ENCODE measurements at places on chromosomes 16 and 17.

GRCh38 chr17:41982026-41982760, 15.6 kb downstream of the CNP start:
- no peak for DNase-seq

DNA sequence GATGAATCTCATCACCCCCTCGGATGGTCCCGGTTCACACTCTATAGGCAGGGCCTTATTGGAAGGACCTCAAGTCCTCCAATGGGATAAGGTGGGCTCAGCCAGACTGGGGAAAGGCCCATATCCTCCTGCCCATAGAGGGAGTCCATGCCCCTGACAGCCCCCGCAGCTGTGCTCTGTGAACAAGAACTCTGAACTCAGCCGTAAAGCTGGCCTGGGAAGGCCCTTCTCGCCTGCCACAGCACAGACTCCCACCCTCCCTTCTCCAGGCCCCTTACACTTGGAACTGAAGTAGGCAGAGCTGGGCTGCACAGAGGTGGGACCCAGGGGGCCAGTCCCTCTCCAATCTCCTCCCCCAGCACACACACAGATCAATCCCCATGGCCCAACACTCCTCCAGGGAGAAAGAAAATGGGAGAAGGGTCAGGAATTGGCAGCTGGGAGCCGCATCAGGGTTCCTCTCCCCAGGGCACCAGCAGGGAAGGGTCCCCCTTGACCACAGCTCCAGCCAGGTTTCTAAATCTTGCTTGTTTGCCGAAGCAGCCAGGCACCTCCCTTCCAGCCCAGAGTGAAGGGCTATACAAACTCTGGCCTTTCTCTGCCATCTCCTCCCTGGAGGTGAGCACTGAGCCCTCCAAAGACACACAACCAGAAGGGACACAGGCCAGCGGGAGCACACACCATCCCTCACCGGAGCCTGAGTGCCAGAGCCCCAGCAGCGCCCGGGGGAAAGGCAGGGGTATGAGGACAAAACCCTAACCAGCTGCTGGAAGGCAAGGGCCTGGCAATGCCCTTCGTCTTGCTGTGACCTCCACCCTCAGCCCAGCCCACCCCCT, 454.1 kb downstream of the SOX9 start:
- DNase-seq: no peak

- no peak for DNase-seq
Observed at GRCh38 chr17:17835415-17836249, 1.2 kb downstream of the SREBF1 start.

- no peak for DNase-seq
Observed at GRCh38 chr17:30942308-30943079, 20.7 kb downstream of the ADAP2 start.

DNA sequence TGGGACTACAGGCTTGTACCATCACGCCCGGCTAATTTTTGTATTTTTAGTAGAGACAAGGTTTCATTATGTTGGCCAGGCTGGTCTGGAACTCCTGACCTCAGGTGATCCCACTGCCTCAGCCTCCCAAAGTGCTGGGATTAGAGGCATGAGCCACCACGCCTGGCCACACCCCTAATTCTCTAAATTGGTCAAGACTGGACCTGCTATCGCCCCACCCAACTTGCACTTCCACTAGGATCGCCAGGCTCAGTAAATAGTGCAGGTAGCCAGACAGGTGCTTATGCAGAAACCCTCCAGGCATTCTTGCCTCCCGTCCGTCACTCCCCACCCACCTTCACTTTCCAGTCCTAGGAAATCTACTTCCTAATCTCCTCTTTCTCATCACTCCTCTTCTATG, 481.4 kb upstream of the EEF2KMT start:
- DNase-seq: no peak

DNA sequence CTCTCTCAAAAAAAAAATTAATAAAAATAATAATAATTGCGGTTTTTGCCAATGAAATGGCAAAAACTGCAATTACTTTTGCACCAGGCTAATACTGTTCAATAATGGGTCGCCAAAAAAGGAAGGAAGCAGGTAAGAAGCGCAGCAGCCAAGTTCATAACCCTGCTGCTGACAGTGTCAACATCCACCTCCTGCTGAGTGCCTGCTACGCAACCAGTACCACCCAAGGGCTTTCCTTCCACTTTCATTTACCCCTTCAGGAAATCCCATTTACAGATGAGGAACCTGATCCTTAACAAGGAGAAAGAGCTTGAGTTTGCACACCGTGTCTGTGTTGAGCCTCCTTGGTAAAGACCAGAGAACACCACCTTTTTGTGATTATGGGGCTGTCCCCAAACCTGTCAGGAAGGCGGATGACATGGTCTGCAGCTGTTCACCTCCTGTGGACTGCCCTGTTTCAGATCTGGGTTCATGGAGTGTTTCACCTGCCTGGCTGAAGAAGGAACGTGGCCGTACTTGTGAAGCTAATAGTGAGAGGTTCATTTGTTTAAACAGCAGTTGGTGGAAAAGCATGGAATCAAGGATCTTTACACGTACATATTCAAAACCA, 378.0 kb downstream of the SLC39A11 start:
- no peak for DNase-seq

- DNase-seq: no peak
Observed at GRCh38 chr17:31678431-31678830, 180.6 kb downstream of the COPRS start.

DNA sequence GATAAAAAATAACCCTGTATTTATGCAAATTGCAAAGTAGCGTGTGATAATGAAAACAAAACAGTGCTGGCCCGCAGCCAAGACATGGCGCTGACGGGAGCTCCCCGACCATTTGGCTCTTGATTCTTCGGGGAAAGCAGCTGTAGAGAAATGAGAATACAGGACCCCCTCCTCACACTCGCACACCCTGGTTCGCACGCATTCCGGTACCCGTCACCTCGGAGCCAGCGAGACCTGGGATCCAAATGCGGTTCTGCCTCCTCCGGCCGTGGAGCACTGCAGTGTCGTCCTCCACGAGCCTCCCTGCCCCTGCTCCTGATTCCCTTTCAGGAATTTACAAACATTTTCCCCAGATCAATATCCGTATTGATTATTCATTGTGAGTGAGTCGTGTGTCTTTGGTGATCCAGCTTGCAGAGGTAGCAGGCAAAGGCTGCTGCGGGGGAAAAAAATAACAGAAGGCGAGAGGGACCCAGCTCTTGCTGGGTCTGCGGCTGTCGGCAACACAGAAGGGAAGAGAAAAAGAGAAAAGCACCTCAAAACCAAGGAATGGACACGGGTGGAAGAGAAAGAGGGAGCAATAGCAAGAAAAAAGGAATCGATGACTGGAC, 184.1 kb upstream of the ZFHX3 start:
- DNase-seq: no peak

GRCh38 chr17:42067371-42068091, 17.1 kb upstream of the C17orf113 start:
- no peak for DNase-seq

- no peak for DNase-seq
Observed at GRCh38 chr17:81178136-81179091, 12.4 kb upstream of the AATK start.

DNA sequence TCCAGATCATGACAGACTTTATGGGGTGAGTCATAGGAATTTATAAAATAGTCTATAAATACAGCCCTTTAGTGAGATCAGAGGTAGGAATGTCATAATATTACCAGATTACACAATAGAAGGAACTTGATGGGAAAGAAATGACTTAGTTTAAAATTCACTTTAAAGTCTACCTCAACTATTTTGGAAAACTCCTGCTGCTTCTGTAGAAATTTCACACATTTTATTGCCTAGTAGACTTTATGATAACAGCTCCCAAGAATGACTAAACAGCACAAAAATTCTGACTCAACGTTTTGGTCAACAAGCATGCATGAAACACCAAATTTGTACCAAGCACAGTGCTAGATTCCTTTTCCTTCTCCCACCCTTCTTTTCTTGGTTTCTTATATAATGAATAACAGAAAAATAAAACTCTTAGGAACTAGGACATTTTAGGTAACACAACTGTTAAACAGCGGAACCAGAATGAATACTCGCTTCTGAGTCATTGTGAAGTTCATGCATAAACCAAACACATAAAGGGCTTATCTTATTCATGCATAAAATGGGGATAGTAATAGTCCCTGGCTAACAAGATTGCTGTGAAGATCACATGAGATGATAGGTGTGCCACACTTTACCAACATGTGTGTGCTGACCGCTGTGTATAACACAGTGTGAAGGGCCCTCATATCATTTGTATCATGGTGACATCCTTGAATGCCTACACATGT, 243.9 kb downstream of the CDH8 start:
- no peak for DNase-seq

DNA sequence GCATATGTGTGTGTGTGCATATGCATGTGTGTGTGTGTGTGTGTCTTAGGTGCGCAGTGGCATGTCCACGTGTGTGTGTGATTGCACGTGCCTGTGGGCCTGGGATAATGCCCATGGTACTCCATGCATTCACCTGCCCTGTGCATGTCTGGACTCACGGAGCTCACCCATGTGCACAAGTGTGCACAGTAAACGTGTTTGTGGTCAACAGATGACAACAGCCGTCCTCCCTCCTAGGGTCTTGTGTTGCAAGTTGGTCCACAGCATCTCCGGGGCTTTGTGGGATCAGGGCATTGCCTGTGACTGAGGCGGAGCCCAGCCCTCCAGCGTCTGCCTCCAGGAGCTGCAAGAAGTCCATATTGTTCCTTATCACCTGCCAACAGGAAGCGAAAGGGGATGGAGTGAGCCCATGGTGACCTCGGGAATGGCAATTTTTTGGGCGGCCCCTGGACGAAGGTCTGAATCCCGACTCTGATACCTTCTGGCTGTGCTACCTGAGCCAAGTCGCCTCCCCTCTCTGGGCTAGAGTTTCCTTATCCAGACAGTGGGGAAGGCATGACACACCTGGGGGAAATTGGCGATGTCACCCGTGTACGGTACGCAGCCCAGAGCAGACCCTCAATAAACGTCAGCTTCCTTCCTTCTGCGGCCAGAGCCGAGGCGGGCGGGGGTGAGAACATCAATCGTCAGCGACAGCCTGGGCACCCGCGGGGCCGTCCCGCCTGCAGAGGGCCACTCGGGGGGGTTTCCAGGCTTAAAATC, 47.6 kb downstream of the IL21R start:
- DNase-seq: no peak

DNA sequence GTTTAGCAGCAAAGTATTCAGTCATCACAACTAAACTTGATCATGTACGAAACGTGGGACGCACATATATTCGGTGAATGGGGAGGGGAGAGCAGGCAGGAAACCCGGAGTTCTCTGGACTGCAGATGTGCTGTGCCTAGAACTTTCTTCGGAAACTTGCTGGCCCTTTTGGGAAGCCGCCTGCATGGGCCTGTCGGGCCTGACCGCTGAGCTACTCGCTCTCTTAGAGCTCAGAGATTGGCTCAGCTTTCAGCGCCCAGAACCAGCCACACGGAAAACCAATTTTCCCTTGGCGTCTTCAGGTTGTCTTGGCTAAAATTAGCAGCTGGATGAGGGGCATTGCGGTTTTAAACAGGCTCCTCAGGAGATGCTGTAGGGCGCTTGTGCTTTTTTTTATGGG, 38.1 kb downstream of the ZDHHC7 start:
- DNase-seq: no peak

GRCh38 chr16:85480727-85481101, 132.4 kb upstream of the GSE1 start:
- DNase-seq: no peak

DNA sequence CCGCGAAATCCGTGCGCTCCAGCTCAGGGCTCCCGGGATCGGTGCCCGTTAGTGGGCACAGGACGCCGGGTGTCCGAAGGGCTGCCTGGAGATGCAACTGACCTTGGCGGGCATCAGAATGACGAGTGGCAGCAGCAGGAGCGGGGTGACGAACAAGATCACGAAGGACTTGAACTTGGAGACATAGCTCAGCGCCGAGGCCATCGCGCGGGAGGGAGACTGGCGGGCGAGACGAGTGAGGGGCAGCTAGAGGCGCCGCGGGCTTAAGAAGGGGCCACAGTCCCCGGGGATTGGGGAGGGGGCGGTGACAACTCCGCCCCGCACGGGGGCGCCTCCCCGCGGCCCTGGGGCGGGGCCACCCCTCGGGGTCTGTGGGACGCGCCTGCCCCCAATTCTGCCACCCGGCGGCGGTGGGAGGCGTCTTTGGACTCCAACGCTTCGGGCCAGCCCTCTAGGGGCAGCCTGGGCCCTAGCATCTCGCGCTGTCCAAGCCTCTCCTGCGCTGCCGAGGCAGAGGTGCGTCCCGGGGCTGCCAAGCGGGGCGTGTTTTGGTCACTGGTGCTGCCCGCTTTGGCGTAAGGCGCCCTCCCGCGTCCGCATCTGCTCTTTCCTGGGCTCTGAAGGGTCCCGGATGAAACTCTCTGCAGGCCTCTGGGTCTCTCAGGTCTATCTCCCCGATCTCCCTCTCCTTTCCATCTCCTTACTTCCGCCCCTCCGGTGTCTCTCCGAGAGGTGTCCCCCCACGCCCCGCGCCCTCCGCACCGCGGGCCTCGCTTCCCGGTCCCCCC, at the start of gene SLC13A5:
TSS of gene SLC13A5 (minus strand) at position 240 of the 788 bp plus-strand sequence. CDS start at position 204, 36 bp downstream.
- no peak for DNase-seq

- no peak for DNase-seq
Observed at GRCh38 chr16:86041807-86042206, 142.8 kb downstream of the IRF8 start.

DNA sequence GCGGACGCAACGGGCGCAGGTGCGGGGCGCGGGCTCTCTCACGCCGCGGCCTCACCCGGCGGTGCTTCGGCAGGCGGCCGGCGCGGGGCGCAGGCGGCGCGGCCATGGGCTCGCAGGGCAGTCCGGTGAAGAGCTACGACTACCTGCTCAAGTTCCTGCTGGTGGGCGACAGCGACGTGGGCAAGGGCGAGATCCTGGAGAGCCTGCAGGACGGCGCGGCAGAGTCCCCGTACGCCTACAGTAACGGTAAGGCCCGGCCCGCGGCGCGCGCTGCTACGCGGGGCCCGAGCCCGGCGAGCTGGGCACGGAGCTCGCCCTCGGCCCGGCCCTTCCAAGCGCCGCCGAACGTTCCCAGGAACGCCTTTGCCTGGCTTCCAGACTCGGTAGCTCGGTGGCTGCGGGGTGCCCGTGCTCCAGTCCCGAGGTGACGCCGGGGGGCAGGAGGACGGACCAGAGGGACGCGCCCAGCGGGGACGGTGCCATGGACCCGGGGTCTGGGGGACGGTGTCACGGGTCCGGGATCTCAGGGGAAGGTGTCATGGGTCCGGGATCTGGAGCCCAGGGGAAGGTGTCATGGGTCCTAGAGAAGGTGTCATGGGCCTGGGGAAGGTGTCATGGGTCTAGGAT, 435 bp downstream of the RAB40C start:
- no peak for DNase-seq

DNA sequence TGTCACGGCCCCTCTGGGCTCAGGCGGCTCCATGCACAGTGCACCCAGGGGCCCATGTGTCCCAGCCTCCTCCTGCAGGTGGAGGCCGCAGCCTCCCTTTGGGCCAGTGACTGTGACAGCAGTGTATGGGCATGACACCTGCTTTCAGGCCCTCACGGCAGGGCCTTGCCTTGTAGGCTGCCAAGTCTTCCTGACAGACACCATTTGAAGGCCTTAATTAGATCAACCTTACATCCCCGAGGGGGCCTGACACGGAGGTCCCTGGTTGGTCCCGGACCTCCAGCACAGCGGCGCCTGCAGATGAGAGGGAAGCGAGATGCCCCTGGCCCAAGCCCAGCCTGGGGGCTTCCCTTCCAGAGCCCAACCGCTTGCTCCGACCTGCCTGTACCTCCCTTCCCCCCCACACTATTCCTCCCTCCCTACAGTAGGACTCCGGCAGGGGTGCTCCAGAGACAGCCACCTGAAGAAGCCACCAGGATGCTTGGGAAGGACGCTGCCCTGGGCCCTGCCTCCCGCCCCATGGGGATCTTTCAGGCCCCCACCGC, 31.9 kb downstream of the BAIAP2 start:
- DNase-seq: no peak

- DNase-seq: no peak
Observed at GRCh38 chr17:47995241-47995935, 24.5 kb downstream of the CDK5RAP3 start.

GRCh38 chr16:9955677-9956076, 226.6 kb downstream of the GRIN2A start:
- no peak for DNase-seq
